ENCODE measurements at places on chromosomes 1 and 21.

- no peak for DNase-seq
Observed at GRCh38 chr1:94045465-94046056, 75.4 kb downstream of the ABCA4 start.

DNA sequence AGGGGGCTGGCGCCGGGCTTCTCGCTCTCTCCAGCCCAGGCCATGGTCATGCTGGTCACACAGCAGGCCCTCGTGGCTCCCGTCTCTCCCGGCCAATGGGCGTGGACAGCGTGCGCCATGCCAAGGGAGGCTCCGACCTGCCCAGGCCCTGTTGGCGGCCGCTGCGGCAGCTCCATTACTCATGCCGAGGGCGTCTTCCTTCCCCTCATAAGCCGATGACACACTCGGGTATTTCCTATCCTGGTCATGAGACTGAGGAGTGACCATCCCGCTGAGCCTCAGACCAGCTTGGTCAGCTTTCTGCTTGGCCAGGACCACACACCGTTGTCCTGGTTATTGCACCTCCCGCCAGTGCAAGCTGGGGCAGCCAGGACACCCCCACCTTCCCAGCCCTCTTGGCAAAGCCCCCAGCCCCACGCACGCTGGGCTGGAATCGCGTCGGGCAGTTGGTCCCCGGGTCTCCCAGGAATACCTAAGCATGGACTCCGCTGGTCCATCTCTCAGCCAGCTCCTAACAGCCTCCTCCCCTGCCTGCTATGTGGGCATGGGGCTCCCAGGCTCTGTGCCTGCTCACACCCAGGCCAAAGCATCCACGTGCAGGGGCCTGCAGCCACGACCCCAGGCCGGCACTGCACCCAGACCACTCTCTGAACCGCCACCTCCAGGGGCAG is 49.8 kb downstream of the ARHGEF16 start:
- DNase-seq = no peak

GRCh38 chr1:9823693-9823942 is 147 bp downstream of the CLSTN1 start:
- DNase-seq = no peak

DNA sequence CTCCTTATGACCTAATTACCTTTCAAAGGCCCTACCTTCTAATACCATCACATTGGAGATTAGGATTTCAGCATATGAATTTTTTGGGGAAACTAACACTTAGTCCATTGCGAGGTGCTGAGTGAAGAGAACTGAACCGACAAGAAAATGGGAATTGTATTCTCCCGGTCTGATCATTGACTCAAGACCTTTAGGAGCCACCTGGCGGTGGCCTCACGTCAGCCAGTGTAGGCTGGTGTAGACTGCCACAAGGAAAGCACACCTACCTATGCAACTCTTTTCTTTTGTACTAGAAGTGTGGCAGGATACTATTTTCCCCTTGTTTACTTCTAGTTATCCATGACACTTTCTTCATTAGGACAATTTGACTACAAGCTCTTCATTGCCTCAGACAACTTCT is 333.5 kb upstream of the B3GALT2 start:
- DNase-seq = no peak

DNA sequence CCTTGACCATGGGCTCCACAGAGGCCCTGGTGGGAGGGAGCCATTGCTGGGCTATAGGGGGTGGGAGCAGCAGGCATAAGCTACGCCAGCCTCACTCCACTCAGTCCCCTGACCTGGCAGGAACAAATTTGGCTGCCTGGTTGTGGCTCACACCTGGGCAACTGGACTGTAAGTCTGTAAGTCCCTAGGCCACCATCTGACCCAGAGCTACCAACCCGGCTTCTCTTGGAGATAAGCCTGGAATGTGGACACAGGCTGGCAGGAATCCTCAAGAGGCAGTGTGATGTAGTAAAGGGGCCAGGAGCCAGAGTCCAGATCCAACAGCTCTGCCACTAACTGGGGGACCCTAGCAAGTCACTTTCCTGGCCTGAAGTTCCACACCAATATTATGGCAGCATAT is 11.4 kb downstream of the NCF2 start:
- DNase-seq = no peak

DNA sequence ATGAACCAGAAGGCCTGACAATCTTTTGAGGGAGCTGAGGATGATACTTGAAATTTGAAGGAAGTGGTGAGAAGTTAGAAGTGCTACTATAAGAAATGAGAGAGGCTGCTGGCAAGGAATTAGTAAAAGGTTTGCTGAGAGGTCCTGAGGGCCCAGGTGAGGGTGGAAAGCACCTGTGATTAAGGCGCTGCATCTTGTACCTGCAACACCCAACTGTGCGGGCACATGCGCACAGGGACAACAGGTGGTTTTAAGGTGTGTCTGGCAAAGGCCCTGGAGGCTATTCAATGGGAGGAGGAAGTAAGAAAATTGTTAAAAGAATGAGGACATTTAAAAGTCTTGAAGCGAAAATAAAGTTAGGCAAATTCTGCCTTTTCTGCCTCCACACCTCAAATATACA is 349.3 kb downstream of the RGS7 start:
- no peak for DNase-seq

DNA sequence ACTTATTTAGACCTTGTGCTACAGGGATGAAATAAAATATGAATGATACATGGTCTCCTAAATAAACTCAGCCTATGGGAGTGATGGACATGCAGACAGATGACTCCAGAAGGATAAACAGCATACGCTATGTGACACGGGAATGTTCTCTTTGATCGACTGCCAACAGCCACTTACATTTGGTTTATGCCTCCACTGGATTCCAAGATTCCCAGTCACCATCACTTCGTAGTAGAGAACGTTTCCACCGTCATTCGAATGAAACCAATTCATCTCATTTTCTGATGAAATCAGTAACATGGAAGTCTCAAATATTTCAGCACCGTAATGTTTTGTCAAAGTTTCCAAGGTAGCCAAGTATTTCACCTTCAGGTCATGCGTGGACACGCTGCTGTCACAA is 99.7 kb downstream of the JAK1 start:
- DNase-seq = no peak

DNA sequence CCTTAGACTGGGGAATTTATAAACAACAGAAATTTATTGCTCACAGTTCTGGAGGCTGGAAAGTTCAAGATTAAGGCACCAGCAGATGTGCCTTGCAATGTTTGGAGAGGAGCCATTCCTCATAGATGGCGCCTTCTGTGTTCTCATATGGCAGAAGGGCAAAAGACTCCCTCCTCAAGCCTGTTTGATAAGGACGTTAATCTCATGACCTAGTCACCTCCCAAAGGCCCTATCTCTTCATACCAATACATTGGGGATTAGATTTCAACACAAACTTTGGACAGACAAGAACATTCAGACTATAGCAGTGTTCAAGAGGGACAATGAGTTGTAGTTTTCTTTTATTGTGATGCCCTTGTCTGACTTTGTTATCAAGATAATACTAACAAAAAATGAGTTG is 34.3 kb downstream of the PSMG1 start:
- DNase-seq = no peak

DNA sequence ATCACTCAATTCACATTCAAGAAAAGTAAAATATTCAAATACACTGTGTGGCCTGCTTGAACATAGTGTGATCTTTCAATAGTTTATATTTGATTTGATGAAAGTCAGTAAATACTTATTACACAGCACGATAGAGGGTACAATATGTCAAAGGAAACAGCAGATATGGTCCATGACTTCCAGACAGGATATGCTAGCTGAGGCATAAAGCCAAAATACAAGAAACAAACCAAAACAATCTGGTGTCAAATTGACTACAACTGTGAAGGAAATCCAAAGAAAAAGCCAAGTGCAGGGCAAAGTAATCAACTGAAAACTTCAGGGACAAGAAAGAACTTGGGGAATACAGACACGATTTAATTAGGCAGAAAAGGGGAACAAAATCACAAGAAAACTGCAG is 19.3 kb downstream of the RRAGC start:
- DNase-seq = no peak

GRCh38 chr1:76219366-76219818 is 144.8 kb downstream of the ST6GALNAC3 start:
- no peak for DNase-seq

GRCh38 chr1:166489670-166490436 is 323.1 kb upstream of the FAM78B start:
- peak; percentile 58 for DNase-seq

DNA sequence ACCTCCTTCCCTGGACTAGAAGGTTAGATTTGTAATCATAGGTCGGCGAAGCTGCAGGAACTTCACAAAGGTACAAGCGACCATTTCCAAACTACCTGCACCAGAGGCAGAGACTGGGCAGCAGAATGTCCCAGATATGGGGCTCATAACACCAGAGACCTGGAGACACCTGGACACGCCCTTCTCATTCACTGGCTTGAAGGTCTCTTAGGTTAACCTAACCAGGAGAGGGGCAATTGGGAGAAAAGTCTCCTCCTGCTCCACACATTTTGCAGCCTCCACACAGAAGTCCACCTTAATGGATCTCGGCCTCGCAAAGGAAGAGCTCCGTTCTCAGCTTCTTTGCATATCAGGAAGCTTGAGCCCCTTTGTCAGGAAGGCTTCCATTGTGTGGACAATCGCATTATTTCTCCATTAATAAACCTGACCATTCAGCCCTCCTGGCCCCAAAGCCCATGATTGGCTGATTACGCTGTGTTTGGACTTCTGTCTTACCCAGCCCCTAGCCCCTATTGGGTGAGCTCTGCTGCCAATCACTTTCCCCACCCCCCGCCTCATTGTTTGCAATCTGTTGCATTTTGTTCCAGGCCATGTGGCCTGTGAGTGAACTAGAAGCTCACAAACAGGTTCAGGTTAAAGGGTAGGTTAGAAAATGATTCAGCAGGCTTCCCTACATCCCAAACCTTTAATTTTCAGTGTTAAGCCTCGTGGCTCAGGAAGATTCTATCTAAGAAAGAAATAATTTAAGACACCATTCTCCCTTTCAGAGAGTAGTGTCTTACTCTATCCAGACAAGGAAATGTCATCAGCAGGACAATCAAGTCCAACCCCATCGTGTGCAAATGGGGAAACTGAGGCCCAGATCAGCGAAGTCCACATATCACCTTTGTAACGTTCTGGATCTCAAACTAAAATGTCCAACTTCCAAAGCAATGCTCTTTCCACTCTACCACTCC is 2.8 kb downstream of the MYCL start:
- no peak for DNase-seq

DNA sequence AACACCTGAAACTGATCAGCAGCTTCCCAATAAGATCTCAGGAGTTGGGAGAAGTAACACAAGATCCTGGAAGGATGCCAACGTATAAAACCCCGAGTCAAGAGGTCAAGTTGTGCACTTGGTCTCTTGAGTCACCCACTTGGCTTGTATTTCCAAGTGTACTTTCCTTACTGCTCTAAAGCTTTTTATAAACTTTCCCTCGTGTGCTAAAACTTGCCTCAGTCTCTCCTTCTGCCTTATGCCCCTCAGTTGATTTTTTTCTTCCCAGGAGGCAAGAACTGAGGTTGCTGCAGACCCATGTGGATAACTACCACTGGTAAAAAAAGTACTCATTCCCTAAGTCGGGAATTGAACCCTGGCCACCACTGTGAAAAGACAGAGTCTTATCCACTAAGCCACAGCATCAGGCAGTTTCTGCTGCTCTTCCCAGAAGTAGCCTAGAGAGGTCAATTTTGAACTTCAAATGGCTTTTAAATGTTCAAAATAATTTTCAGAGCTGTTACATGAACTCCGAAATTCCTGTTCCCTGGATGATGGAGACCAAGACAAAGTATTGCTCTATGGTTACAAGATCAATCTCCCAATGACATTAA is 28.9 kb downstream of the ITLN2 start:
- no peak for DNase-seq

- no peak for DNase-seq
Observed at GRCh38 chr1:207081088-207081487, 7.6 kb upstream of the C4BPB start.

GRCh38 chr1:99407018-99407417 is 142.7 kb downstream of the PLPPR4 start:
- DNase-seq = no peak

DNA sequence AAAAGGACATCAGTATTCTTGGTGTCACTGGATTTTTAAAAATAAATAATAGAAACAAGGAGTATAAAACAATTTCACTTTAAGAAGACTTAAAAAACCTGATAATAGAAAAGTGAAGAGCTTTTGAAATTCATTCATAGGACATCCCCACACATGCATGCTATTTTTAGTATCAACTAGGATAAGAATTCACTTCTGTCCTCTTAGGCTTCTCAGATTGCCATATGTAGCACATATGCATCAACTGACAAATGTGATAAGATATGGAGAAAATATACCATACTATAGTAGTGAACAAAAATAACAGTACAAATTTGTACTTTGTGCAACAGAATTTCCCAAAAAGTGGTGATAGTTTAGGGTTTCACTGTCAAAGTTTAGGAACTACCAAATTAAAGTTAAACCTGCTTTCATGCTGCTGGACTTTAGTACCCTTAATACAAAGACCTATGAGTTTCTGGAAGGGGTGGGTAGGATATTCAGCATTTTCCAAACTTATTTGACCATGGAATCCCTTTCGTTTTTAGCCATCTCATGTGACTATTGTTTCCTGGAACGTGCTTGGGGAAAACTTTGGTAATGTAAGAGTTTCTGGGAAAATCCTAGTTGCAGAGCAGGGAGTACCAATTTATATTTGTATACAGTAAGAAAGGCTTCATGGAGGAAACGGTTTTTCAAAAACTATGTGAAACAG is 19.8 kb downstream of the RPRD2 start:
- no peak for DNase-seq

GRCh38 chr1:165443539-165444311 is 1.2 kb downstream of the RXRG start:
- DNase-seq = no peak

DNA sequence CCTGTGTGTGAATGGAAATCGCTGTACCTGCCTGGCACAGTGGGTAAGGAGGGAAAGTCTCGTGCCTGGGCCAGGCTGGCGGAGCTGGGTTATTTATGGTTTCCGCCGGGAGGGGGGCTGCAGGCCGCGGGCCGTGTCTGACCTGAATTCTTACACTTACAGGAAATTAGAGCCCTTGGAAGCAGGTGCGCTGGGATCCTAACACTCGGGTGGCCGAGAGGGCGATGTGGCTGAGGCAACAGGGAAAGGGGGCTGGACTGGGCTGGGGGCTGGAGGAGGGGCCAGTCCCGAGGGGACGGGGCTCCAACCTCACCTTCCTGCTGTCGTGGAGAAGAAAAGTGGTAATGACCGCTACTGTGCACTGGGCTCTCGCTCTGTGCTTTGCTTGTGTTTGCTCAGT is 109.4 kb upstream of the WNT4 start:
- DNase-seq = no peak

DNA sequence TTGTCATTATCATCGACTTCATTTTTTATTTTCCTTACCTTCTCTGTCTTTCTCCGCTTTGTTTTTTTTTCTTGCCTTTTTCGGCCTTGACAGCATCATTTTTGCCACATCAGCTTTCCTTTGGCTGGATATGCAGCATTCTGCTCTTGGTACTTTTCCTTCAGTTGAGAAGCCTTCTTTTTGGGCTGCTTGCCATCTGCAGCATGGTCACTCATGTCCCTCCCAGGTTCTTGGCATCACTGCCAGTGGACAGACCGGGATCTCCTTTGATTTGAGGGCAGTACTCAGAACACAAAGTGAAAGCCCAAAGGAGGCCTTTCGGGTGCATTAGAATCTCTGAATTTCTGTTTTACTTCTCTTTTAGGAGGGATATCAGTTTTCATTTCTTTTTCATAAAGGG is 3.7 kb upstream of the PARP1 start:
- DNase-seq = no peak

Data from CMK (cell line).